ENCODE measurements at places on chromosomes 12 and 14.

GRCh38 chr14:89566180-89566579 lies 149.1 kb upstream of the FOXN3 start:
- DNase-seq = no peak

DNA sequence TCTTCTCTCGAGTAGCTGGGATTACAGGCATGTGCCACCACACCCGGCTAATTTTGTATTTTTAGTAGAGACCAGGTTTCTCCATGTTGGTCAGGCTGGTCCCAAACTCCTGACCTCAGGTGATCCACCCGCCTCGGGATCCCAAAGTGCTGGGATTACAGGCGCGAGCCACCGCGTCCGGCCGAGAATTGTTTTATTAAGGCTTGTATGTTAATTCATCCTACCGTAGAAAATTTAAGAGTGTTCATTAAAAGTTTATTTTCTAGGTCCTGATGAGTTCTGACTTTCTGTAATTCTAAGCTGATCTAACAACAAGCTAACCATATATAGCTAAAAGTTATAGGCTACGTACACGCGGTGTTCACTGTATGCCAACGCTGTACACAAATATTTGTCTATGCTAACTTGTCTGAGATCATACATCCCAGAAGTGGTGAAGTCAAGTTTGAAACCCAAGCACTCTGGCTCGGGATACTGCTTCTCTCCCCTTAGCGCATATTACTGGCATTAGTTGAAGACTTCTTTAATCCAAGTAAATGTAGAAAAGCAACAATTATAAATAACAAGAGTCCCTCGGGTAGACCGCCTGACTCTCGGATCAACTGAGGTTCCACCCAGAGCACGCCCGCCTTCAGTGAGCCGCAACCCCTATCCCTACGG lies 570 bp upstream of the MRPS35 start:
- DNase-seq = peak; percentile 43

GRCh38 chr12:24742378-24742777 lies 206.5 kb downstream of the BCAT1 start:
- no peak for DNase-seq

- no peak for DNase-seq
Measured at GRCh38 chr14:98018628-98019027, 1221.4 kb downstream of the VRK1 start.

DNA sequence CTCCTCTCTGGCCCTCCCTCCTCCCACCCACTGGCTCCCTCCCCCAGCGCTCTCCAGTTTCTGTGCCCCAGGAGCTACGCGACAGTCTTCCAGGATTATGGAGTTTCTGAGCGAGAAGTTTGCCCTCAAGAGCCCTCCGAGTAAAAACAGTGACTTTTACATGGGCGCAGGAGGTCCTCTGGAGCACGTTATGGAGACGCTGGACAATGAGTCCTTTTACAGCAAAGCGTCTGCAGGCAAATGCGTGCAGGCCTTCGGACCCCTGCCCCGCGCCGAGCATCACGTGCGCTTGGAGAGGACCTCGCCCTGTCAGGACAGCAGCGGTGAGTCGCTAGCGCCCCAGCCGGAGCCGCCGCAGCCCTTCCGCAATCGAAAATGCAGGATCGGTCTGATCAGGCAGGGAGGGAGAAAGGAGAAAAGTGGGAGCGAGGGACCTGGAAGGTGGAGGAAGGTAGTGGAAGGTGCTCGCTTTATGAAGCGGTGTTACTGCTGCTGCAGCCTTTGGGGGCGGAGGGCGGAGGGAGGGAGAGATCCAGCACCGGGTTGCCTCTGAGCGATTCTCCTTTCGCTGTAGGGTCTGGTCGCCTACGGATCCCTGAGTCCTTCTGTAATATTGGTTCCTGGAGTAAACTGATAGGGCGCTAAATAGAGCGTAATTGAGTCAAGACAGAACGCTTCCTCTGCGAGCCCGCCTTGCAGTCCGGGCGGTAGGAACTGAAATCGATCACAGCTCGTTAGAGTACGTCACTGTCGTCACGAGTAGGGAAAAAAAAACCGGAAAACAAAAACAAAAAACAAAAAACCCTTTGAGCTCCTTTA lies at the start of gene ALX1:
Gene ALX1, plus strand, starts transcription at position 56 of the 819 bp plus-strand sequence. Its CDS starts 42 bp downstream, at position 98.
- DNase-seq = no peak

Data from activated T-cell treated with anti-CD3 and anti-CD28 coated beads, Interleukin-2, amount 50 U/mL, for 24 hours (primary cell).